NCI-H69 (cell line): ENCODE measurements at places on chromosomes 12 and 14.
A peak's percentile ranks its signal among the peaks of the same experiment; 100 is the strongest.

- DNase-seq: no peak
These were observed 455.0 kb upstream of the TMEM132C start for GRCh38 chr12:127811988-127812387.

GRCh38 chr14:24067133-24068082, 4.0 kb upstream of the CPNE6 start:
- no peak for DNase-seq

DNA sequence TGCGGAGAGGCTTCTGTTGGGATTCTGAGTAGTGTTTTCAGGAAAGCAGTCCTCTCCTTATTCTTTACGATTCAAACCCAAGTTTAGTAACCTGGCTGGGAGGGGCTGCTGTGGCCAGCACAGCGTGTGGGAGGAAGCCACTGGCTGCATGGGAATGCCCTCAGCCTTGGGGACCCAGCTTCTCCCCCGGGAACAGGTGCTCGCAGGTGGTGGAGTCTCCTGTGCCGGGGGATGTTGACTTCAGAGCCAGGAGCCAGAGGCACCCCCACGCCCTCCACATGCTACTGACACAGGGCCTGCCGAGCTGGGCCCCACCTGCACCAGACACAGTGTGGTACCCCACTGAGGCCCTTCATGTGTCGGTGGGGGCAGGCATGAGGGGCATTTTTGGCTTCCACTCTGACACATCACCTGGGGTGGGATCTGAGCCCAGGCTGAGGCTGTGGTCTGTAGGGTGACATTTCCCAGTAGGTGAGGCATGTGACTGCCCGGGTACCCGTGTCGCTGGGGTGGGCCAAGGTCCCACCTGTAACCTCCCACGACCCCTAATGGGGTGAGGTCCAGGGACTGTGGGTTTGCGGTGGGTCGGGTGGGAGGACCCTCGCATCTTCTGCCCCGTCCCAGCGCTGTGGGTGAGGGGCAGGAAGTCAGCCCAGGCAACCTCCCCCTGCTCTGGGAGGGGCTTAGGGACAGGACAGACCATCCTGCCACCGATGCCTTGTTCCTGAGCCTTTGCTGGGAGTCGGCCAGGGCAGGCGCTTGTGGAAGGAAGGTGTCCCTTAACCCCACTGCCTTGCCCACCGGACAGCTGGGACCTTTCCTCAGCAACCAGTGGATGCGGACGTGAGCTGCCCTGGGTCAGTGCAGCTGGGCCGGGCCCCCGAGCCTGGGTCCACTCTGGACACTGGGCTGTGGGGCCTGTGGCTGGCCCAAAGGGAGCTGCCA, 26.5 kb downstream of the MTA1 start:
- DNase-seq: no peak

GRCh38 chr12:3685830-3686229, 67.1 kb downstream of the CRACR2A start:
- no peak for DNase-seq

- no peak for DNase-seq
These were observed 153.1 kb downstream of the ANO6 start for GRCh38 chr12:45368841-45369489.

GRCh38 chr14:35051796-35052195, 5.7 kb downstream of the FAM177A1 start:
- DNase-seq: no peak

DNA sequence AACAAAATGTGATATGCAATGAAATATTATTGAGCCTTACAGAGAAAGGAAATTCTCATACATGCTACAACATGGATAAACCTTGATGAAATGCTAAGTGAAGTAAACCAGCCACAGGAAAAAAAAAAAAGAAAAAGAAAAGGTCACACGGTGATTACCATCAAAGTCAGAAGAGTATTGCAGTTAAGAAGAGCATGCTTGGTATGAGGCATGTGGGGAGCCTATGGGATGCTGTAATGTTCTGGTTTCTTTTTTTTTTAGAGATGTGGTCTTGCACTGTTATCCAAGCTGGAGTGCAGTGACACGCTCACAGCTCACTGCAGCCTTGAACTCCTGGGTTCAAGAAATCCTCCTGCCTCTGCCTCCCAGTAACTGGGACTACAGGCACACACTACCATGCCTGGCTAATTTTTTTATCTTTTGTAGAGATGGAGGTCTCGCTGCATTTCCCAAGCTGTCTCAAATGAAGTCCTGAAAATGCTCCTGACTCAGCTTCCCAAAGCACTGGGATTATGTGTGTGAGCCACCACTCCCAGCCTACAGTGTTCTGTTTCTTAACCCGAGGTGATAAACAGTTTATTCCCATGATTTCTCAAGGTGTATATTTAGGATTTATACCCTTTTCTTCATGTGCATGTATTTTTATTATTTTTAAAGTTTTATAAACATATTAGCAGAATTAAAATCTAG, 96.2 kb downstream of the SEC23A start:
- no peak for DNase-seq

DNA sequence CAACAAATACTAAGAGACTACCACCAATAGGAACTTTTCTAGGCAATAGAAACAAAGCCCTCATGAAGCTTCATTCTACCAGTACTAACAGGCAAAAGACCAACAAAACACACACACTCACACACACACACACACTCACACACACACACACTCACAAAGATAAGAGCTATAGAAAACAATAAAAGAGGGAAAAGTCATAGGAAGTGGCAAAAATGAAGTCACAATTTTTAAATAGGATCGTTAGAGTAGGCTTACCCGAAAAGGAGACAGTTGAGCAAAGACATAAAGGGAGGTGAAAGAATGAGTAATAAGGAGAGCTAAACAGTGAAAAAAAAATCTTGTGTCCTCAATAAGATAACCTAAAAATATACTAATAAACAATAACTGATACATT, 66.5 kb downstream of the C2CD5 start:
- DNase-seq: no peak

- peak; percentile 94 for DNase-seq
These were observed 10.8 kb downstream of the SUOX start for GRCh38 chr12:56007564-56008559.

- no peak for DNase-seq
These were observed 30.3 kb downstream of the TTC7B start for GRCh38 chr14:90785876-90786450.

DNA sequence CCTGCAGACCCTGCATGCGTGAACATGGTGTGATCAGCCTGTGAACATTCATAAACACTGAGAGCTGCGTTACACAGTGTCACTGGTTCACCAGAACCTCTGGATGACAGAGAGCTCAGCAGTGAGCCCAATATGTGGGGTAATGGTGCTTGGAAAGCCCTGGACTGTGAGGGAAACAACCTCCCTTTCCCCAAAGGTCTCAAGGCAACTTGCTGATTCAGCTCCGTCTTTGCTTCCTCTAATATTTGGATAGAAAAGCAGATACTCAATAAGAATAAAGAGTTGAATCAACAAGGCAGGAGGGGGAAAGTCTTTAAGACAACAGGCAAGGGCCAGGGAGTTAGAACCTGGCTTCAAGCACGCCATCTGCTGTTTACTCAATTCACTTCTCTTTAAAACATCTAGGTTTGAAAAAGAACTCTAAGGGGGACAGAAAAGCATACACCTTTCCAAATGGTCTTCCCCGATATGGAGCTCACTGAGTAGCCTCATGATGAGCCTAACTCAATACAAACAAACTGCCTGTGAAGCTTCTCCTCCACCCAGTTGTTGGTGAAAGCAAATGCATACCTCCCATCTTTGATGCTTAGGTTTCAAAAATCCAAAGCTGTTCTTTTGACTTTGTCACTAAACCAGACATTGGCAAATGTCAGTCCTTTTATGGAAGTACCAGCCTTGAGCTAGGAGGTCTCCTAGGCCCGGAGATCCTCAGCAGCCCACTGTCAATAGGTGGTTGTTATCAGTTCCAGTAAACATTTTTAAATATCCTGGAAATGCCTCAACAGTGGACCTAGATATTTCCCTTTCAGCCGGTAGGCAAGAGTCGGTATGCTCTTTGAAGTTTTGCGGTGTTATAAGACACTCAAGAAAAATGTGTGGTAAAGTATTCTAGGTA, 76.1 kb downstream of the SAMD4A start:
- no peak for DNase-seq

DNA sequence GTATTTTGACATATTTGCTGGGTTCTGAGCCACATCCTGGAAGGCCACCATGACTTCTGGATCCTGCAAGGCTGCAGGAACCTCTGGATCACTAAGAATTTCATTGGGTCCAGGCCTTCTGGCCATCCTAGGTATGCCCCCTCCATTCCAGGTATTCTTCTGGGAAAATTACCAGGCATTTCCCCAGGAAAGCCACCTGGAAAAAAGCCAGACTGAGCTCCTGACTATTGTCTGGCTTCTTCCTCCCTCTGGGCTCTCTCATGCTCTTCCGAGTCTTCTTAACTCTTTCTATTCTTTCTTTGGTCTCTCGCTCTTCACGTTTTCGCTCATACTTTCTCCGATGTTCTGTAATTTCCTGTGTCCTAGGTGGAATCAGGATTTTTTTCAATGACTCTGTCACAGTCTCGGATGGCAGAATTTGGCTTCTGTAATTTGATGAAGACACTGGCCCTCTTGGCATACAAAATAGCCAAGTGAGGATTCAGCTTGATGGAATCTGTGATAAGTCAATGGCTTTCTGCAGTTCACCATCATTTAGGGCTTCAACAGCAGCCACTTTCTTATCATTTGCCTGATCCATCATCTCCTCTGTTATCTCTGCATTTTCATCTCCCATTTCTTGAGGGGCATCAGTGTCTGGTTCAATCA, 42.6 kb downstream of the ATP23 start:
- DNase-seq: peak; percentile 14

- no peak for DNase-seq
These were observed 151.2 kb upstream of the KRR1 start for GRCh38 chr12:75662511-75663159.

DNA sequence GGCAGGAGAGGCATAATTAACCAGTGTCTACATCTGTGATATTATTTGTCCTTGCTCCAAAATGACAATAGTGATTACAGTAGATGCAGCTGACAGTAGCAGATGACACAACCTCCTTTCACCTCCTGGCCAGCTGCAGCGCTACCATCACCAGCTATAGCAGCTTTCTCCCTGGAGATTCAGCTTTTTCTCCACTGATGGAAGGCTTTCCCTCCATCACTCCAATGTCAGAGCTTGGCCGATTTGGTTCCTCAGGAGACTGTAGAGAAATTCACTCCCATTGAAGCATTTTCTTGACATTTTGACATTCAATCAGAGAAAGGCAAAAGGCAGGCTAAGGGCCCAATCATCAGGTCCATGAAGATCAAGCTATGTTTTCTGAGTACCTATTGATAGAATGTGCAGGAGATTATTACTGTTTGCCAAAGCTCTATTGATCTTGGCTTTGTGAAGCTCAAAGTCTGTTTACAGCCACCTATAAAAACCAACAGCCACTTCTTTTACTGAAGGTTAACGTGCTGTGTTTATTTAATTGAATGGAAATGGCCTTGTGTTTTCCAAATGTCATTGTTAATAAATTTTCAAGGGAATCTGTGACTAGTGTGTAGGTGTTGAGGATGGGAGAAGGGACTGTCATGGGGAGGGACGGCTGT, 785.1 kb downstream of the DIO2 start:
- peak; percentile 88 for DNase-seq

GRCh38 chr12:30794591-30795409, 40.0 kb upstream of the CAPRIN2 start:
- DNase-seq: peak; percentile 100

DNA sequence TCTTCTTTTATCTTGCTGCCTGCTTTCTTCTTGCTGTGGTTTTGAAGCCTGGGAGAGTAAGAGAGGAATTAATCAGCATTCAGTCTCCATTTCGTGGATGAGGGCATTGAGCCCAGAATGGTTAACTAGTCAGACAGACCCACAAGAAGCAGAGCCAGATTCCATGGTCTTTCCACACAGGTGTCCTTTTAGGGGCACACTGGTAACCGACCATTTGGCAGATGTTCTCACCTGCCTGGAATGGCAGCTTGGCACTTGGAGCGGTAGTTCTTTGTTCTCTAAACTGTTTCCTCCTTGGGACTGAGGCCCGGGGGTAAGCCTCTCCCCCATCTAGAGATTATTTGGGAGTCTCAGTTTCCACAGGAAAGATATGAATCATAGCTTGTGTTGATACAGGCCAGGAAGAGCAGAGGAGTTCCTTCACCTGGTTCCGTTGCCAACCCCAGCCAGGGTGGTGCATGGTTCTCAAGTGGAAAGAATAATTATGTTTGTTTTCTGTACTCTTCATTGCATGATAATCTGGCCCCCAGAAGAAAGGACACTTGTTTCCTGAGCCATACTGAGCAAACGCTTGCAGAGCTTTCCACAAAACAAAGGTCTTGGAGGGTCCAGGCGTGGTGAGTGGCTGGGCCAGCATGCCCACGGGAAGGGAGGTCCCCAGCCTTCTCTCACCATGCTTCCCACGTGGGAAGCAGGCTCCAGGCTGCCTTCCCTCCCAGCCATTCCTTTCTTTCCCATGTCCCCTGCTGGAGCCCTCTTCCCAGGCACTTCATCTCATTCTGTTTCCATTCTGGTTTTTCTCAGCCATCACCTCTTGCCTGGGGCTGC, 2.0 kb upstream of the KRT75 start:
- no peak for DNase-seq

GRCh38 chr14:32073537-32074189, 3.4 kb upstream of the ARHGAP5 start:
- DNase-seq: peak; percentile 89

DNA sequence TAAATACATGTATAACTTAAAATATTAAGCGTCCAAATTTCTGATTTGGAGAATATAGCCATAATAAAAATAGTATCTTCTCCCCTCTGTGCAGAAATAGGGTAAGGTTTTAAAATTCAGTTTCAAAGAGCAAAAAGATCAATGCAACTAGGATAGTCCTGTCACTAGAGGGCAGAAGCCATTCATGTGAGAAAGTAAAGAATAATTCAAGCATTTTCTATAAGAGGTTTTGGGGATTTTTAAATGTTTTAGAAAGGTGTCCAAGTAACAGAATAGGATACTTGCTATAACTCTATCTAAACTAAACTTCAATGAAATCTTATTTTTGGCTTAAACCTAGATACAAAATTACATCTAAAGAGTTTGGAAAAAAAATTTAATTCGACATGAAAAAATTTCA, 50.3 kb downstream of the ADAMTS20 start:
- peak; percentile 66 for DNase-seq

DNA sequence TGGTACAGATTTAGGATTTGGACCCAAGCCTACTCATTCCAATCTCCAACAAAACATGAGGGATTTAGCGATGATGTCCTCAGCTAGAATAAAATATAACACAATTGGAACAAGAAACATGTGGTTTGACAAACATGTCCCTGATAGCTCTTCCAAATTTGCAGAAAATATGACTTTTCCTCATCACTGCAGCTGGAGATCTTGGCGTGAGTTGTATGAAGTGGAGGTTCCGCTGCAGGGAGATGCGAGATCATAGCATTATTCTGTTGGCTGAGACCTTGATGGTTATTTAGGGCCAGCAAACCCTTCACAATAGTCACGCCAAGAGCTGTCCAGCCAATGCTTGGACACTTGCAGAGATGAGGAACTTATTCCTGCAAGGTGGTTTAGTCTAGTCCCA, 413.4 kb upstream of the TBX3 start:
- no peak for DNase-seq
